ENCODE measurements at places on chromosomes 7 and 10.

GRCh38 chr10:114715171-114715670 is 57.1 kb upstream of the ABLIM1 start:
- DNase-seq = peak; percentile 31

- DNase-seq = peak; percentile 78
Measured at GRCh38 chr10:104445359-104445758, 91.7 kb downstream of the CFAP58 start.

DNA sequence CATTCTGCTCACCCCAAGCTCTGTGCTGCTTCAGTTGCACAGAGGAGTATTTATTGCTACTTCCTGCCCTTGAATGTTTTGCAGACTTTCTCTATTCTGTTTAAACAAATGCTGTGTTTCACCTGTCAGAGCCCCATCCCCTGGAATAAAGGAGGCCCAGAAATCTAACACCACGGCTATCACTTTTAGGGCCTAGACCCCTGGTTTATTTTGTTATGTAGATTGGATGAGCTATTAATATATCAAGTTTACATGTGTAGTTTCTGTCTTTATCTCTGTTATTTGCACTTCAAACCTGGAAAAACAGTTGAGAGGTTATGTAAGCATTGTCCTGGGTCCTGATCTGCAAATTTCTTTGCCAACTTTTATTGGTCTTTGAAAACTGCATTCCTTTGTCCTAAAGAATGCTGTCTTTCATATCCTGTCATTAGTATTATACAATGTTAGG is 630.1 kb downstream of the PARD3 start:
- DNase-seq = no peak

DNA sequence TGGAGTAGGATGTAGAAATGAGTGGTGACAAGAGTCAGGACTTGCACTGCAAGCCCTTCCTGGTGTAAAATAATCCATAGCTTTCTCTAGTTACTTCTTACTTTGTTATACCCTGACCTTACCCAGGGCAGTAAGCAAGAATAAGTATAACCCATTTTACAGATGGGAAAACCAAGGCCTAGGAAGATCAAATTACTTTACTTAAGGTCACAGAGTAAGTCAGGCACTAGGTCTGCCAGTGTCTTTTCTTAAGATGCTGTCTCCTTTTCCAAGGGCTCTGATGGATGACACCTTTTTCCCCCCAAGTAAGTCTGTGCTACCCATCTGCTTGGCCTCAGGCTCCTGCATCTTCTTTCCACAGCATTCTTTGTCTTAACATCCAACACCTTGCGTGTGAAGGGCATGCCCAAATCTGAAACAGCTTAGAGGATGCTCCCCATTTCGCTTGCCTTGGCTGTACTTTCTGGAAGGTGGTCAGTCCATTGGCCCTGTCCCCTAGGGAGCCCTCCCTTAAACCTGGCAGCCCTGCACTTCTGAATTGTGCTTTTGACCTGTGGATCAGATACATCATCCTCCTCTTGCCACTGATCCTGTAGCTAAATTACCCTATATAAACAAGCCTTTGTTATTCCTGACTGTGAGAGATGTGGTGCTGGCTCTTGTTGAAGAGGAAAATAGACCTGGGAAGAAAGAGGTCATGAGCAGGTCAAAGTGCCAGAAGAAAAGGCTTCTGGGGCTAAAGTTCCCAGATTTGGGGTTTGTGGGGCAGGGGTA is 168.6 kb downstream of the LRMDA start:
- no peak for DNase-seq

- DNase-seq = no peak
Measured at GRCh38 chr10:71606257-71607081, 113.1 kb downstream of the C10orf105 start.

- DNase-seq = no peak
Measured at GRCh38 chr10:73414230-73414945, 530 bp upstream of the ANXA7 start.

GRCh38 chr10:124091646-124092249 is 1.6 kb downstream of the CHST15 start:
- no peak for DNase-seq

- DNase-seq = no peak
Measured at GRCh38 chr7:74575811-74576210, 81.7 kb upstream of the GTF2I start.

DNA sequence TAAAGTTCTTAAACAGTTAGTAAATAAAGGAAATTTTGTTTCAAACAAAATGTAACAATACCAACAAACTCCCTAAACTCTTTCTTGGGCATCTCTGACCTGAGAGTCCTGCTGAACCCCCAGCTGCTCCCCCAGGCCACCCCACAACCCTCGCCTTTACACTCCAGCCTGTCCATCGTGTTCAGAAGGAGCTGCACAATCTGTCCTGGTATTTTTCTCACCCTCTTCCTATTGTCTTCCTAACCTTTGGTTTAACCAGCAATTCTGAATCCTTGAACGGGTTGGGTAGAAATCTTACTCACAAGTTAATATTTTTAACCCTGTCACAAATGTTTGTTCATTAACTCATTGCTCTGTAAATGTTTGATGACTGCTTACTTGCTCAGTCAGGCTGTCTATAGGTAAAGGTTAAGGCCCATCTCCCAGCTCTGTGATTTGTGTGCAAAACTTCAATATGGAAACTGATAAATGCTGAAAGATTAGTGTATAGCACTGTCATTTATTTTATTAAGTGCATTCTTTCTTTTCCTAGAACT is 16.8 kb downstream of the SFRP4 start:
- peak; percentile 93 for DNase-seq

DNA sequence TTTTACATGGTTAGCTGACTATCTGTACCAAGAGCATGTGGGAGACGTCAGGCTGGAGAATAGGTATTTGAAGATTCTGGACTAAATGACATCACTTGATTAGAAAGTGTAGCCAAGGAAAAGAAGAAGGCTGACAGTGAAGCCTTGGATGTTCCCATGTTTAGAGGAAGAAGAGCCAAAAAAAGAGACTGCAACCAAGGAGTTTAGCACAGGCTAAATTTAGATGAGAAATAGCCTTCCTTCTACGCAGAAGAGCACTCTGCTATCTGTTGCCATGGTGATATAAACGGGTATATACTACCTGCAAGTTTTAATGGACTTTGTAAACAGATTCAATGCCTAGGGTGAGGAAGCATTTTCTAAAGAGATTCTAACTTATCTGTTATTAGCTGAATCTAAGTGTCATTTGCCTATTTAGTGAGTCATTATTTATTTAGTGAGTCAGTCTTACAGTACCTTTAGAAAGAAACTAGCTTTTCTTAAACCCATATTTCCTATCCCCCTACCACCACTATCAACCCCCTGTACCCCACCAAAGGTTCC is 69.8 kb downstream of the CDK6 start:
- peak; percentile 77 for DNase-seq

GRCh38 chr7:27345997-27346396 is 103.4 kb downstream of the EVX1 start:
- DNase-seq = no peak

GRCh38 chr10:113337142-113337541 is 215.7 kb upstream of the HABP2 start:
- no peak for DNase-seq

- DNase-seq = no peak
Measured at GRCh38 chr10:59819683-59820082, 66.4 kb upstream of the MRLN start.

- DNase-seq = no peak
Measured at GRCh38 chr7:12066521-12066920, 144.6 kb upstream of the TMEM106B start.

DNA sequence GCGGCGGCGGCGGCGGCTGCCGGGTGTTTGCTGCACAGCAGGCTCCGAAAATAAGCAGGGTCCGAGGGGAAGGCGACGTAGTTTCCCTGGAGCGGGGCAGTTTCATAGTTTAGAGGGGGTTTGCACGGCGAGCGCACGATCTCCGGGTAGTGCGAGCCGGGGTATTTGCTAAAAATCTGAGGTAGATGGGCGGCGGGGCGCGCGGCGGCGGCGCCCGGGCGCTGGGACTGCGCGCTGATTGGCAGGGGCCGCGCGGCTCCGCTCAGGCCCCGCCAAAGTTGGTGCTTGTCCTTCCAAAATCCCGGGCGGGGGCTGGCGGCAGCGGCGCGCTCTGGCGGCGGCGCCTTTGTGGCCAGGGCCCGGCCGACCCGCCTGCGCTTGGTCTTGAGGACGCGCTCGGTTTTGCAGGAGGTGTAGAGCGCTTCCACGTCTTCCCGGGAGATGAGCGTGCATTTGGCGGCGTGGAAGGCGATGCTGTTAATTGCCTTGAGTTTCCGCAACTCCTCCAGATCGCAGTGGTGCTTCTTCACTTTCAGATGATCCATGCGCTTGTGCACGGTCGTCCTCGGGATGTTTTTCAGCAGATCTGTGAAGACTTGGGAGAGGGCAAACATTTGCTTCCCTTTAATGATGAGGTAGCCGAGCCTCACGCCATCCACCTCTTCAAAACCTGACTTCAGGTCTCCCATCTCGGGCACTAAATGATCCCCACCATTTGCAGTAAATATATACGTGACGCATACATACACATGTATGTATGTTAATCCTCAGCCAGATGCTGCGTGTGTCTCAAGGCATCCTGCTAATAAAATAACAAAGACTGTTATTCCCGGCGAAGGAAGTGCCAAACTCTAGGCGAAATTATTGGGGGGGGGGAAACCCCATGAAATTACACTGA is 8.1 kb downstream of the SKIDA1 start:
- peak; percentile 52 for DNase-seq

DNA sequence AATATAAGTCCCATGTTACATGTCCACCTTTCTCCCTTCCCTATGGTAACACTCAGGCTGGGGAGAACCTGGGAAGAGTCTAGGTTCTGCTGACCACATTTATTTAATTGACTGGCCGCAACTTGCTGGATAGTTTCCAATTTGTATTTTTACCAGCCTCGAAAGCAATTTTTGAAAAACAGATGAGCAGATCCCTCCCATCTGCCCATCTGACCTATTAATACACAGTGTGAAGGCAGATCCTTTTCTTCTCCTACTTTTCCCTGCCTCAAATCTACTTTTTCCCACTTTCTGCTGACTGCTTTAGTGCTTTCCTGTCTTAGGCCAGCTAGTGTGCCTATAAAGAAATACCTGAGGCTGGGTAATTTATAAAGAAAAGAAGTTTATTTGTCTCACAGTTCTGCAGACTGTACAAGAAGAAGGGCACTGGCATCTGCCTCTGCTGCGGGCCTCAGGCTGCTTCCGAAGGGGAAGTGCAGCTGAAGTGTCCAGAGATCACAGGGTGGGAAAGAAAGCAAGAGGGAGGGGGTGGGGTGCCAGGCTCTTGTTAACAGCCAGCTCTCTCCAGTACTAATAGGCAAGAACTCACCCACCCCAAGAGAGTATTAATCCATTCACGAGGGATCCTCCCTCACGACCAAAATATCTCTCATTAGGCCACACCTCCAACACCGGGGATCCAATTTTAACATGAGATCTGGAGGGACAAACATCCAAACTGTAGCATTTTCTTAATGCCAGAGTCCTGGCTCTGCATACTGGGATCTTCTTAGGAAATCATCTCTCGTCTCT is 336.0 kb upstream of the IGFBP3 start:
- no peak for DNase-seq

- no peak for DNase-seq
Measured at GRCh38 chr7:151273651-151274390, 25.3 kb upstream of the SMARCD3 start.

- DNase-seq = peak; percentile 61
Measured at GRCh38 chr10:61896854-61897661, 4.4 kb upstream of the ARID5B start.

DNA sequence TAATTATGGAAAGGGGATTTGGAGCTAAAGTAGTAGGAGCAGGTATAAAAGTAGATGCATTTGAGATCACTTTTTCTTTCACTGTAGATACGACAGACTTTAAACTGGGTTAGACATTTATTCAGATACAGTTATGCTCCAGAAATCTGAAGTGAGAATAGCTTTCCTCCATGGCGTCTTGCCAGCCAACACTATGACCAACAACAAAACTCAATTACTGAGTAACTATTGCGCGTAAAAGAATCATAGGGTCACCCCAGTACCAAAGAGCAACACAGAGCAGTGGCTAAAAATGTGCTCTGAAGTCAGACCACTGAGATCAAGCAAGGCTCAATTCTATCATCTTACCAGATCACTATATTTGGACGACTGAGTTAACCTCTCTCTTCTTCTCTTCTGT is 262.5 kb upstream of the SORCS1 start:
- DNase-seq = peak; percentile 16

DNA sequence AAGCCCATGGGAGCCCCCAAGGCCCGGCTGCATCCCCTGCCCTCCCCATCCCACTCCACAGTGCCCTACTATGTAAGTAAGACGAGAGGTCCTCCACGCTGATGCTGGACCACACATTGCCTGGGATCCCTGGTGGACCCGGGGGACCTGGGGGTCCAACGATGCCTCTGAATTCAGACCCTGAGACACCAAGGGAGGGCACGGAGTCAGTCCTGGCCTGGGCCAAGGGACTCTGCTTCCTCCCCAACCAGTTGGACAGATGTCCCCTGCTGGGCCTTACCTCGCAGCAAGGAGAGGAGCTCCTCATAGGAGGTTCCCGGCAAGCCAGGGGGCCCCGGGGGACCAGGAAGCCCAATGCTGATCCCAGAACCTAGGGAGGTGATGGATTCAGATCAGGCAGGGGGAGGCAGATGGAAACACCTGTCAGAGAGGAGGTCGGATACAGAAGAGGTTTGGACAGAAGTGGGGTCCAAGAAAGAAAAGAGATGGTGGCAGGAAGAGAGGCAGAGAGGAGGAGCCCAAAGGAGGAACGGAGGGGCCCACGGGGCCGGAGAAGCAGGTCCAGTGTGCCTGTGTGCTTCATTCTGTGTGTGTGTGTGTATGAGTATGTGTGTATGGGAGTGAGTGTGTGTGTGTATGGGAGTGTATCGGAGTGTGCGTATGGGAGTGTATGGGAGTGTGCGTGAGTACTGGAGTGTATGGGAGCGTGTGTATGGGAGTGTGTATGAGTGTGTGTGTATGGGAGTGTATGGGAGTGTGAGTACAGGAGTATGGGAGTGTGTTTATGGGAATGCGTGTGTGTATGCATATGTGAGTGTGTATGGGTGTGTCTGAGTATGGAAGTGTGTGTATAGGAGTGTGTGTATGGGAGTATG is 50.2 kb downstream of the COL17A1 start:
- DNase-seq = no peak

GRCh38 chr7:114791771-114792170 is 130.1 kb upstream of the MDFIC start:
- no peak for DNase-seq

DNA sequence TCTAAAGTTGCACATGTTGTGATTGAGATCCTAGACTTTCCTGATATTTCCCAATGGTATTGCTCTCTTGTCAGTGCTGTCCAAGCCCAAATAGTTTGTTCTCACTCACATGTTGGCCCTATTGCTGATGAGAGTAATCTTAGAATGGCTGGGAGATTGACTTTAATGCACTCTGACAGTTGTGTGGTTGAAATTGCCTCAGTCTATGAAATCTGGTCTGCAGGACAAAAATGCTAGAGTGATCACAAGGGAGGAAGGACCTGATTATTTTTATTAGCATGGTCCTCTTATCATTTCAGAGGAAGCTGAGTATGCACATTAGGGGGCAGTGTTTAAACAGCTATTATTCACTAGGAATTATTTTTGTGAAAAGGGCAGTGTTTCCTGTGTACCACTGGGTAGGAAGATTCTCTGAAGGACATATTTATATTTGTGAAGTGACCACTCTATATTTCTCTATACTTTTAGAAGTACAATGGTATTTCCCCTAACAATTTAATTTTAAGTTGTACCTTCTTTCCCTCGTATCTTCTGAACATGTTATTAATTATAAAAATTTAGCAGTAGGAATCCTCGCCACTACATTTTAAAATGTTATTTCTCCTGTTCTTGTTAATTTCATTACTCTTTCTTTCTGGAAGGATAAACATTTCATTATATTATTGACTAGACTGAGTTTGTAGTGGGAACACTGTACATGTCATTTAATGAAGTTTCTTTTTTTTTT is 64.4 kb downstream of the SUGCT start:
- DNase-seq = peak; percentile 70

- DNase-seq = no peak
Measured at GRCh38 chr10:7533657-7534479, 123.0 kb upstream of the SFMBT2 start.

Data from ACHN (cell line).